H4 (cell line): ENCODE measurements at places on chromosomes 6 and 20. TPM values are rescaled to one million over a fixed set of nuclear protein-coding genes. Genes with fewer than 3 reads are reported as not detected.

The TRIM31 gene
- total RNA-seq, result 0.12 TPM in 1 of 2 replicates, not detected in the other

- DNase-seq, result no peak
Observed at GRCh38 chr6:44251576-44252524, 4.9 kb downstream of the HSP90AB1 start.

DNA sequence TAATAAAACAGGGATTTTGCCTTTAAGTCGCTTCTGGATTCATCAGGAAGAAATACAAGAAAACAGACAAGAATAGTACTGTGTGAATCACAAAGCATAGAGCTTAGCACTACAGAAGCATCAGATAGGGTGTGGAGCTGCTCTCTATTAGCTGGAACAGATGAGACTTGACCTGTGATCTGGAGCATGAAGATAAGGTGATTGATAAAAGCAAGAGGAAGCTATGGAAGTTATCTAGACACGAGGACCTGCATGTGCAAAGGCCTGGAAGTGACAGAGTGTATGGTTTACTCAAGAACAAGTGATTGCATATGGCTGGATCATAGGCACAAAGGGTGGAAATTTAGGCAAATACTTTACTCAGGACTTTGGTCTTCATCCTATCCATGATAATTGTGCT lies 112.9 kb upstream of the MLIP start:
- no peak for DNase-seq

The SLC22A2 gene
- total RNA-seq, result not detected in 2 replicates

DNA sequence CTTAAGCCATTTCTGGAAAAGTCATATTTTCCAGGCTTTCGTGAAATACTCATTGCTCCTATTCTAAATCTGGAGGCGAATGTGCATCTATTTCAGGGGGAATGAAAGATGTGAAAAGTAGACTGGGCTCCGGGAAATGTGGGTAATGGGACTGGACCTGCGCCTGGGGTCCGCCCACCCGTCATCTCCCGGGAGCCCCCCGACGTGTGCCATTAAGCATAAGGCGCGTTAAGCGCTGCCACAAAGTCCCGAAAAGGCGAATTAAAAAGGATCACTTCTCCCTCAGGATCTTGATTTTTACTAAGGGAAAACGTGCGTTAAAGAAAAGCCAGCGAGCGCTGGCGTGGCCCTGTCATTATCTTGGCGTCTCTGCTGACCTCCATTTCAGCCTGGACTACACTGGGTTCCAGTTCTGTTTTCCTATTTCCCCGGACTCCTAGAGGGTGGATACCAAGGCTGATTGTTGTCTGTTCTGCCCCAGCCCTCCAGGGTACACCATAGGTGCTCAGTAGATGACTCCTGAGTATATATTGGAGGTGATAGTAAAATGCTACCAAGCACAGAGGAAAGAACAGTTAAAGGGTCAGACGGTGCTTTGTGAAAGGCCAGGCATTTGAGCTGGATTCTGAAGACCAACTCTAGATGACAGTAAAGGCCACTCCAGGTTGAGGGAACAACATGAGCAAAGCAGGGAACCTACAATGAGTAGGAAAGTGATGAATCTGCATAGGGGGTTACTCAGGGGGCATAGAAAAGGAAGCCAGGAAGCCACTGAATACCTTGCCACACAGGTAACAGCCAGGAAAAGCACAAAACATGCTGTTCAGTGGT lies 89.2 kb upstream of the ARID1B start:
- DNase-seq, result no peak

The PPP1R16B gene
- 0.16 TPM in 1 of 2 replicates, not detected in the other for total RNA-seq

The BMP6 gene
- total RNA-seq, result 2.1 and 2.8 TPM in 2 replicates

The CPNE5 gene
- not detected in 2 replicates for total RNA-seq

DNA sequence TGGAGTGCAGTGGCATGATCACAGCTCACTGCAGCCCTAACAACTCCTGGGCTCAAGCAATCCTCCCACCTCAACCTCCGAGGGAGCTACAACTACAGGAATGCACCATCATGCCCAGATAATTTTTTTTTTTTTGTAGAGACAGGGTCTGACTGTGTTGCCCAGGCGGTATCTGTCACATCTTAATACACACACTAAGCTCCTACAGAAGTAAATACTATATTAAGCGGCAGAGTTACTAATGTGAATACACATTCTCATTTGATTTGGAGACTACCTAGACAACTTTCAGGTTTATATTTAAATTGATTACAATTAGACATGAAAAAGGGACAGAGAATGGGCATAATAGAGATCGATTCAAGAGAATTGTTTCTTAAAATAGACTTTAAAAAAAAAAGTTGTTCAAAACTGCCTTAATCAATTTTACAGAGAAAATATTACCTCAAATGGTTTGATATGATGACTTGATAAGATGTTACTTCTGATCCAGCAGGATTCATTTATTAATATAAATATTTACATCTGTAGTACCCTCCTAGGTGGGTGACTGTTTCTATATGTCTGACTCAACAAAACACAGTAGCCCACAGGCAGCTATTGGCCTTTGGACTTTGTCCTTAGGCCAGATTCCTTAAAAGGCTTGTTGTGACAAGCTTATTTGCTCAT lies 7.1 kb upstream of the LOC128125822 start:
- no peak for DNase-seq

- no peak for DNase-seq
Observed at GRCh38 chr6:169913096-169913638, 161.7 kb downstream of the ERMARD start.

GRCh38 chr20:52279706-52280105 lies 88.1 kb upstream of the ZFP64 start:
- peak; percentile 64 for DNase-seq

DNA sequence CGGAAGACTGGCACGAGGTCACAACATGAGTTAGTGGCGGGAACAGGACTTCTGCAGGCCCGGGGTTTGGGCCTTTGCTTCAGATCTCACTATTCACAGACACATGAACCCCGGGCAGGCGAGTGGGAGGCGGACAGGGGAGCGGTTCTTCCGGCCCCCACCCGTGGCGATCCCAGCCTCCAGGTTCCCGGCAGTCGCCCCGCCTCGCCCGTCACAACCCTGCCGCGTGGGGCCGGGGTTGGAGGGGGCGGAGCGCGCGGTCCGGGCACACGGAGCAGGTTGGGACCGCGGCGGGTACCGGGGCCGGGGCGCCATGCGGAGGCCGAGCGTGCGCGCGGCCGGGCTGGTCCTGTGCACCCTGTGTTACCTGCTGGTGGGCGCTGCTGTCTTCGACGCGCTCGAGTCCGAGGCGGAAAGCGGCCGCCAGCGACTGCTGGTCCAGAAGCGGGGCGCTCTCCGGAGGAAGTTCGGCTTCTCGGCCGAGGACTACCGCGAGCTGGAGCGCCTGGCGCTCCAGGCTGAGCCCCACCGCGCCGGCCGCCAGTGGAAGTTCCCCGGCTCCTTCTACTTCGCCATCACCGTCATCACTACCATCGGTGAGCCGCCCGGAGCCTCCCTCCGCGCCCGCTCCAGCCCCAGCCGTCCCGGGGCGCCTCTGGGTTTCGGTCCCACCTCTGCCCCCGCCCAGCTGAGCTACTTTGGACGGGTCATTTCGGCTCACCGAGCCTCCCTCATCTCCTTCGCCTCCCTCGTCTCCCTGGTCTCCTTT lies at the start of gene KCNK15:
KCNK15 (plus strand) TSS at position 268 of the 769 bp plus-strand sequence; CDS start at position 314, 46 bp downstream.
- DNase-seq, result no peak

GRCh38 chr6:89321131-89321970 lies 6.3 kb upstream of the GABRR2 start:
- DNase-seq, result no peak

The TRIM40 gene
- not detected in 2 replicates for total RNA-seq

DNA sequence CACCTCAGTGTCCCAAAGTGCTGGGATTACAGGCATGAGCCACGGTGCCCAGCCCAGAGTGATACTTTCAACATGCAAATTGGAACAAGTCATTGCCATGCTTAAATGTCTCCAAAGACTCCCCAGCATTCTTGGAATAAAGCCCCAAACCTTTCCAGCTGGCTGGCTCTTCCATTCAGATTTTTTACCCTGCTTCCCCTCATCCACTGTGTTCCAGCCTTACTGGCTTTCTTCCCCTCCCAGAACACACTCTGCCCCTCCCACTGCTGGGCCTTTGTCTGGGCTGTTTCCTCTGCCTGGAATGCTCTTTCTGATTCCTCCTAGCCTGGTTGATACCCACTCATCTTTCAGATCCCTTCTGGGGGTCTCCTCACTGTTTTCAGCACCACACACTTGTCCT lies 40.1 kb upstream of the NNAT start:
- DNase-seq, result no peak

DNA sequence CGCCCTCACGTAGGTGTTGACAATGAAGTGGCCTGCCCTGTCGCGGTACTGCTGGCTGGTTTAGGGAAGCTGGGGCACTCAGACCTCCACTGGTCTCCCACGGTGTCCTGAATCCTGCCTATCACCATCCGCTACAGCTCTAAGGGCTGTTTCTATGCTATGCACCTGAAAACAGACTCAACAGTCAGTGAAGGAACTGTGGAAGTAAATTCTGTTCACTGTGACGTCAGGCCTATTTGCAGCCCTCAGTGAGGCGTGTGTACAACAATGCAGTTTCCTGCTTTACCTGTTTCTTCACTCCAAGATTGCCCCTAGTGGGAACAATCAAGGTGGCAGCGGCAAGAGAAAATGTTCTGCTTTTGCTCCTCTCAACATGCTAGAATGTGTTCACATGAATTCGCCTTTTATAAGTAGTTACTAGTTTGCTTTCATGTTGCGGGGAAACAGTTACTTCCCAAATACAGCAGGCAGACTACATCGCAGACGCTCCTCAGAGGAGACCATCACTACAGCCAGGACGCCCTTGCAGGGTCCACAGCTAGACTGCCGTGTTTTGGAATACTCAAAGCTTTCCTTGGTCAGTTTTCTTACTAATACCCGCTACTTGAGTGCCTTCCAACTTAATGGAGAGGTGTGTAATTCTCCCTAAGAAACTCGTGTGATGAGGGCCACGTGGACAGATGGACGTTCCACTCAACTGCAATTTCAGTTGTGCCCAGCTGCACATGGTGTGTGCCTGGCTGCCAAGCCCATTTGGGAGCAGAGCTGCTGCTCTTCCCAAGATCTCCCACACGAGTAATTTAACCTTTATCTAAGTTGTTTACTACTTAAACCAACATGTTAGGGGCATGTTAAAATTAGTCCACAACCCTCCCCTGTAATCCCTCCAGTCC lies 25.4 kb downstream of the DIDO1 start:
- DNase-seq, result no peak
